ENCODE measurements at places on chromosomes 7 and 10.

GRCh38 chr10:109966961-109967738 is 40.6 kb upstream of the ADD3 start:
- peak; percentile 67 for DNase-seq
- peaks cover 47% of the 10 kb centered on the region for H3K4me1 ChIP-seq
- peak overlapping the region; percentile 15 for H3K4me3 ChIP-seq
- H3K27me3 ChIP-seq: no peaks in the 10 kb centered on the region

GRCh38 chr7:8322667-8323066 is 60.7 kb upstream of the ICA1 start:
- H3K4me1 ChIP-seq: no peaks in the 10 kb centered on the region
- no peak for DNase-seq
- H3K36me3 ChIP-seq: no peaks in the 10 kb centered on the region
- H3K27me3 ChIP-seq: no peaks in the 10 kb centered on the region
- H3K27ac ChIP-seq: no peak overlapping the region
- no peak overlapping the region for H3K4me3 ChIP-seq

GRCh38 chr10:29181936-29182335 is 106.9 kb upstream of the LYZL1 start:
- H3K4me3 ChIP-seq: no peak overlapping the region
- H3K36me3 ChIP-seq: no peaks in the 10 kb centered on the region
- H3K4me1 ChIP-seq: peaks cover 3% of the 10 kb centered on the region
- 0 out of 2 replicates have a peak overlapping the region, but pooled peaks have one; percentile 11 for H3K27ac ChIP-seq
- peak; percentile 39 for DNase-seq
- peaks cover 25% of the 10 kb centered on the region for H3K27me3 ChIP-seq

- H3K27ac ChIP-seq: no peak overlapping the region
- no peak for DNase-seq
- no peaks in the 10 kb centered on the region for H3K27me3 ChIP-seq
- no peaks in the 10 kb centered on the region for H3K36me3 ChIP-seq
Observed at GRCh38 chr7:150875791-150876190, 23.5 kb downstream of the AOC1 start.

DNA sequence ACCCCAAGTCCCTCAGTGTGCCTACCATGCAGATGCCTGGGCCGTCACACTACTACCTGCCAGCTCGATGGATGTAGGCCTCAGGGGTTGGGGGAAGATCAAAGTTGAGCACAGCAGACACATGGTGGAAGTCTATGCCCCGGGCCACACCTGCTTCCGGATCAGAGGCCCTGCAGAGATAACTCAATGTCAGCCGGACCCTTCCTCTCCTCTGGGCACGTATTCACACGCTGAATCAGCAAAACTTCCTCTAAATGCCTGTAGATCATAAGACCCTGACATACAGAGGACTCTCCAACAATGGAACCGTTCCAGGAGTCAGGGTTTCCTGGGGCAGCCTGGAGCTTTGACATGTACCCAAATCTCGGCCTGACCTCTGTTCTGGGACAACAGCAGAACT is 3.7 kb downstream of the DDX56 start:
- H3K27ac ChIP-seq: no peak overlapping the region
- peaks cover 44% of the 10 kb centered on the region for H3K36me3 ChIP-seq
- no peak for DNase-seq
- no peak overlapping the region for H3K4me3 ChIP-seq
- H3K27me3 ChIP-seq: no peaks in the 10 kb centered on the region

- H3K27me3 ChIP-seq: no peaks in the 10 kb centered on the region
- no peak for DNase-seq
- no peaks in the 10 kb centered on the region for H3K36me3 ChIP-seq
Observed at GRCh38 chr7:102004229-102004628, 186.8 kb downstream of the CUX1 start.

- H3K4me1 ChIP-seq: no peaks in the 10 kb centered on the region
- no peaks in the 10 kb centered on the region for H3K36me3 ChIP-seq
- no peak overlapping the region for H3K4me3 ChIP-seq
Observed at GRCh38 chr10:54266395-54266794, 534.6 kb downstream of the PCDH15 start.

GRCh38 chr10:14328881-14329672 is 1.6 kb downstream of the FRMD4A start:
- H3K27me3 ChIP-seq: peaks cover 38% of the 10 kb centered on the region
- H3K27ac ChIP-seq: no peak overlapping the region
- H3K4me1 ChIP-seq: no peaks in the 10 kb centered on the region
- no peaks in the 10 kb centered on the region for H3K36me3 ChIP-seq

DNA sequence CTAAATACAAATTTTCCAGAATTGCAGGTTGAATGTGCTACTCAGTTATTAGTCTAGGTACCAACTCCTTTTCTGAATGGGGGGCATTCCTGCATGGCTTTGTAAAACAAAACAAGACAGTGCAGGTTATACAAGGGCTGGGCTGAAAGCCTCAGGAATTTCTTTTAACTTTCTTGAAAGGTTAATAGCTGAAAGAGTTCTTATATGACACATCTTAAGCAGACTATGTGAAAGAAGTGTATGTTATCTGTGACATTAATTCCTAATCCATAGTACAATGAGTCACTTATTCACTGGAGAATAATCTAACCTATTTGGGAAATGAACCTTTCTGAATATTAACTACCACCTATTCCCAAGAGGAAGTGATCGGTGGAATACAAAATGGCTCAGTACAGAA is 115.6 kb upstream of the FAM133B start:
- peaks cover 16% of the 10 kb centered on the region for H3K36me3 ChIP-seq
- H3K4me3 ChIP-seq: no peak overlapping the region
- H3K27me3 ChIP-seq: no peaks in the 10 kb centered on the region
- DNase-seq: no peak
- no peak overlapping the region for H3K27ac ChIP-seq

GRCh38 chr7:87116315-87116714 is 35.9 kb upstream of the DMTF1 start:
- no peaks in the 10 kb centered on the region for H3K27me3 ChIP-seq
- H3K36me3 ChIP-seq: no peaks in the 10 kb centered on the region
- no peaks in the 10 kb centered on the region for H3K4me1 ChIP-seq
- H3K27ac ChIP-seq: no peak overlapping the region
- no peak overlapping the region for H3K4me3 ChIP-seq

- peaks cover 9% of the 10 kb centered on the region for H3K36me3 ChIP-seq
- peak; percentile 93 for DNase-seq
- H3K4me3 ChIP-seq: peak within 1 kb of the TSS; percentile 85
Observed at GRCh38 chr10:119103903-119104653, at the start of gene DENND10. Gene DENND10, plus strand, starts transcription at chr10:119104113. Its CDS starts 30 bp downstream, at chr10:119104143.

DNA sequence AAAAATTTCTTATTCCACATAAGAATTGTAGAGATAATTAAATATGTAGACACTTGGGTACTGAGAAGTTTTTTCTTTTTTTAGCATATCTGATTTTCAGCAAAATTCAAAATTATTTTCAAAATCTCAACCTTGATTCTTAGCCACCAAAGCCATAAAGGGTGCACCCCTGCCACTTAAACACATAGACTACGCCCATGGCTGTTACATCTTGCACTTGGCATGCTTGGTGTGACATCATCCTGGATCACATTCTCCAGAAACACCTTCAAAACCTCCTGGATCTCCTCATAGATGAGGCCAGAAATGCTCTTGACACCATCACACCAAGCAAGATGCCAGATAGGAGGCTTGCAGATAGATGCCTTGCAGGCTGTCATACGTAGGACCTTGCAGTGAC is 89.1 kb upstream of the KLF14 start:
- no peaks in the 10 kb centered on the region for H3K27me3 ChIP-seq
- no peaks in the 10 kb centered on the region for H3K36me3 ChIP-seq
- H3K4me3 ChIP-seq: peak overlapping the region; percentile 39
- DNase-seq: peak; percentile 39
- H3K4me1 ChIP-seq: peaks cover 14% of the 10 kb centered on the region

DNA sequence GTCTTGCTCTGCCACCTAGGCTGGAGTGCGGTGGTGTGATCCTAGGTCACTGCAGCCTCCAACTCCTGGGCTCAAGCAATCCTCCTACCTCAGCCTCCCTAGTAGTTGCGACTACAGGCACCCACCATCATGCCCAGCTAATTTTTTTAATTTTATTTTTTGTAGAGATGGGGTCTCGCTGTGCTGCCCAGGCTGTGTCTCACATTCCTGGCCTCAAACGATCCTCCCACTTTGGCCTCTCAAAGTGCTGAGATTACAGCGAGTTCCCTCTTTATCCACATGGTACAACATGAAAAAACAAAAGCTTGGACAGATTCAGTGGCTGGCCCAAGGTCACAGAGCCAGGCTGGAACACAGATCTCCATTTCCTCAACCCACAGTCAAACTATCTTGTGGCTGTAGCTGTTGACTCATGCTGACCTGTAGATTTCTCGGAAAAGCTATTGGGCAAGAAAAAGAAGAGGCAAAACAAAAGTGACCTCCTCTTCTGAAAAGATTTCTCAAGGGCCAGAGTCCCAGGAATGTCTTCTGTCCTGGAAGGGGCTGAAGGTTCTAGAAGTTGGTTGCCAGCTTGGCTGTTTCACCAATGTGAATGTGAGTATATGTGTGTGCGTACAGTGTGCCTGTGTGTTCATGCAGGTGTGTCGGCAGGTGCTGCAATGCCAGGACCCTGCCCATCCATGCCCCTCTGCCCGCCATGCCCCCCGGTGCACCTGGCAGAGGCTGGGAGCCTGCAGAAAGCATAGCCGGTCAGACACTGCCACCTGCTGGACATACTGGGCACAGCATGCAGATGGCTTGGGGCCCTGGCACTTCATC is 28.4 kb downstream of the TMEM130 start:
- peak; percentile 83 for DNase-seq
- peak overlapping the region; percentile 46 for H3K27ac ChIP-seq
- H3K4me3 ChIP-seq: no peak overlapping the region
- H3K27me3 ChIP-seq: peaks cover 10% of the 10 kb centered on the region
- no peaks in the 10 kb centered on the region for H3K36me3 ChIP-seq
- 0 out of 2 replicates have a peak, but pooled peaks cover 6% of the 10 kb centered on the region for H3K4me1 ChIP-seq

DNA sequence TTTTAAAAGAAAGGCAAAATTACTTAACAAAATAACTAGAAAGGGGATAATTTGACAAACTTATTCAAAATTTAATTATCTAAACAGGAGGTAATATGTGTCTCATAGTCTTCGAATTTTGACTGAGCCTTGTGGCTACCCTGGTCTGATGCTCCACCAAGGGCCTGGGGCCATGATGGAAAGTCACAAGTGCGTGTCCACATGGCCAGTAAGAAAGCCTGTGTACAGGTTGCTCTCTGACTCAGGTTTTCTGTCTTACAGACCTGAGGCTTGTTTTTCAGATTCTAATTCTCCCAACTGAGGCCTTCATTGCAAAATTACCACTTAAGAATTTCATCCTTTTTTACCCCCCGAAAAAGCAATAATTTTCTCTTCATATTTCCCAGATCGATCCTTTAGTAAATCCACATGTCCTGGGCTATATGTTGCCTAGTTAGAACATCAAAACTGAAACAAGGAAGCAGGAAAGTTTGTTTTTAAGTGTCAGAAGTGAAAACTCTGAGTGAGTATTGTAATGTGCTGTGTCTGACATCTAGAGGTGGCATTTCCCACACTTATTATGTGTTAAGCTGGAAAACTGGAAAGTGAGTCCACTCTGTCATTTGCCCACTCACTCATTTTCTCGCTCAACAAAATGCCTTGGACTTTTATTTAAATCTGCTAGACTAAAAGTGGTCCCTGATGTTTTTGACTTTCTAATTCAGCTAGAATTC is 10.0 kb downstream of the CYP3A43 start:
- H3K27ac ChIP-seq: no peak overlapping the region
- H3K4me3 ChIP-seq: no peak overlapping the region
- peaks cover 41% of the 10 kb centered on the region for H3K27me3 ChIP-seq
- H3K4me1 ChIP-seq: no peaks in the 10 kb centered on the region

- no peaks in the 10 kb centered on the region for H3K27me3 ChIP-seq
- H3K4me3 ChIP-seq: peak overlapping the region; percentile 99
- no peak overlapping the region for H3K27ac ChIP-seq
- DNase-seq: peak; percentile 51
- H3K4me1 ChIP-seq: no peaks in the 10 kb centered on the region
Observed at GRCh38 chr10:75407713-75408508, 6.3 kb upstream of the ZNF503 start.

- H3K36me3 ChIP-seq: no peaks in the 10 kb centered on the region
- no peak overlapping the region for H3K4me3 ChIP-seq
- no peaks in the 10 kb centered on the region for H3K27me3 ChIP-seq
- no peak overlapping the region for H3K27ac ChIP-seq
- H3K4me1 ChIP-seq: peaks cover 12% of the 10 kb centered on the region
Observed at GRCh38 chr10:32111585-32111984, 55.4 kb upstream of the KIF5B start.

DNA sequence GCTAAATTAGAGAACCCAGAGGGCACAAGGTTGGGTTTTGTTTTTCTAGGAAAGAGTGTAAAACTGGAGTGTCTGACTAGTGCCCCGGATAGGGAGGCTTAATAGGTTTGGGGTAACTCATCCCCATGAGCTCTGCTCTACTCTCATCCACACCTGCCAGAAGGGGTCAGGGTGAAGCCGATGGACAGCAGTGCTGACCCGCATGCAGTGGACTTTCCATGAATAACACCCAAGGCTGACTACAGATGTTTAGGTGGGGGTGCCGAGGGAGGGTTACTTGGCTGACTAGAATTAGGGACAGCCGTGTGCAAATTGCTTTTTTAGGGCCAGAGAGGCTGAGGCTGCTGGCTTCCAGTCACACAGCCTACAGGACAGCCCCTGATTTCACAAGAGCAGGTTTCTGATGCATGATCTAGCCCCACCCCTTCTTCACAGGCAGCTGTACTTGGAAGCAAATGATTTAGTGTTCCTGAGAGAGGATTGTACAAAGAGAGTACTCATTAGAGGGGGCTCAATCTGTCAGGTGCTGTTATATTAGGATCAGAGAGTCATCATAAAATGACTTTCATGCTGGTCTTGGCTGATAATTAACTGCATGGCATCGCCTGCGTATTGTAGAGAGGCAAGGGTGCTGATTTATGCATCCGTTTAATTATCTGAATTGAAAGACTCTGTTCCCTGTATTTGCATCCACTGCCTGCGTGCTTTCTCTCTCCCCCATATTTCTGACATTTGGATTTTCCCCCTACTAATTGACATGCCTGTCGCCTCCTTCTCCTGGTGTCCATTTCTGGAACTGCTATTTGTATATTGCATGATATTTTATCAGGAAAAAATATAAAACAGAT is 9.5 kb downstream of the INHBA start:
- peak; percentile 58 for DNase-seq
- peaks cover 34% of the 10 kb centered on the region for H3K4me1 ChIP-seq
- H3K4me3 ChIP-seq: no peak overlapping the region
- no peaks in the 10 kb centered on the region for H3K36me3 ChIP-seq

Measured in GM23248 (cell line).